Urinary bladder (tissue), 4 donors: ENCODE measurements at places on chromosomes 5 and 9.
A peak's percentile ranks its signal among the peaks of the same experiment; 100 is the strongest.

- DNase-seq: no peak
These were observed 1.8 kb downstream of the CDKN2B-AS1 start for GRCh38 chr9:21996438-21996837.

GRCh38 chr5:76190356-76190755, 107.2 kb downstream of the SV2C start:
- no peak for DNase-seq

- DNase-seq: no peak
These were observed 29.7 kb downstream of the C9orf85 start for GRCh38 chr9:71941060-71941568.

GRCh38 chr9:104494808-104495207, 9.3 kb upstream of the OR13F1 start:
- no peak for DNase-seq

DNA sequence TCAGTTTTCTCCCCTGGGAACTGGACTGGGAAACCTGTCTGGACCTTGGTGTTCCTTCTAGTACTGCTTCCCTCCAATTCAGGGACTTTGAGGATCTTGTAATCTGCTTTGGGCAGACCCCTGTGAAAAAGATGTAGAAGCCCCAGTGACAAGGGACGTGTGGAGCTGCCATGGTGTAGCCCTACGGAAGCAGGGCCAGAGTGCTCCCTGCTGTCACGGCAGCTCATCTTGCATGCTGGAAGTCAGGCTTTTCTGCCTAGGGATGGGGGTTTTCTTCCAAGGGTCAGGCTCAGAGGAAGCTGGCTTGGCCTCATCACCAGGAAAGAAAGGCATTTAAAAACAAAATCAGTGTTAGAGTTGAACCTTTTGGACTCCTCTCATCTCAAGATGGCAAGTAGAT, 86.4 kb downstream of the AMBP start:
- DNase-seq: no peak

DNA sequence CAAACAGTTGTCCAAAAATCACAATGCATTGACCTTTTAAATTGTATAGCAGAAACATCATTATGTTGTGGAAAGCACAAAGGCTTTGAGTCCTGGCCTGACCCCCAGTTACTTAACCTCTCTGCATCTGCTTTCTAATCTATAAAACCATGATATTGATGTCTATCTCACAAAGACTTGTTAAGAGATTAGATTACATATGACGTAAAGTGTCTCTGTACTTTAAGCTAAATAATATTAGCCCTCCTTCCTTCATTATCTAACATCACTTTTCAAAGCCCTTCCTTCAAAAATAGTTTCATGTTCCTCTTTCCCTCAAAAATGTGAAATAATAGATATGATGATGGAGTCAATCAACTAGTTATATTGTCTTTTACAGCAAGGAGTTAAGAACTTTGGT, 3.4 kb downstream of the ADAMTS6 start:
- no peak for DNase-seq

DNA sequence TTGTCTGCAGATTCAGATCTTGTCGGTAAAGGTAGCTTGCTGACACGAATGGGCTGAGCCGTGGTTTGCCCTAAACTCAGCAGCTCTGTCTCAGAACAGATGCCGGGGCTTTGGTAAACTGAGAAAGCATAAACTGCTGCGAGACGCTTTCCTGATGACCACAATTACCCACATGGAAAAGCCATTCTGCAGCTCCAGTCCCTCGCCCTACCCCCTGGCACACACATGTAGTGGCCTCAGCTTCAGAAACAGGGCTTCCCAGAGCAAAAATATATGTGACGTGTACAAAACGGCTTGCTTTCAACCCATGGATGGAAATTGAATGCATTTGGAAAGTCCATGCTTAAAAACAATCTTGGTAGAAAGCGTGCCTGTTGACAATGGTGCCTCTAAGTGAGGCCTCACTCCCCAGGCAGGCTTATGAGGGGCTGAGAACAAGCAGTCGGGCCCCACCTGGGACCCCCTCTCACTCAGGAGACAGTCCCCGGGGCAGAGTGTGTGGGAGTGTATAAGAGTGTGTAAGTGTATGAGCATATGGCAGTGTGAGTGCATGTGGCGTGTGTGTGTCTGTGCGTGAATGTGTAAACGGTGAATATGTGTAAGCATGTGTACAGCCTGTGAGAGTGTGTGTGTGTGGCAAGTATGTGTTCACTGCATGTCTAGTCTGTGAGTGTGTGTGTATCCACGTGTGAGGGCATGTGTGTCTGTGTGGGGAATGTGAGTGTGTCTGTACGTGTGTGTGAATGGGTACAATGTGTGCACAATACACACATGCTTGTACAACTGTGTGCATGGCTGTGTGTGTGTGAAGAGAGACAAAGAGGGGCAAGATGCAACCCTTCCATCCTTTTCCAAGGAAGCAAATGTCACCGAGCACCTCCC, 88.2 kb upstream of the SMIM23 start:
- DNase-seq: no peak

GRCh38 chr5:103907001-103907400, 344.4 kb upstream of the NUDT12 start:
- no peak for DNase-seq

DNA sequence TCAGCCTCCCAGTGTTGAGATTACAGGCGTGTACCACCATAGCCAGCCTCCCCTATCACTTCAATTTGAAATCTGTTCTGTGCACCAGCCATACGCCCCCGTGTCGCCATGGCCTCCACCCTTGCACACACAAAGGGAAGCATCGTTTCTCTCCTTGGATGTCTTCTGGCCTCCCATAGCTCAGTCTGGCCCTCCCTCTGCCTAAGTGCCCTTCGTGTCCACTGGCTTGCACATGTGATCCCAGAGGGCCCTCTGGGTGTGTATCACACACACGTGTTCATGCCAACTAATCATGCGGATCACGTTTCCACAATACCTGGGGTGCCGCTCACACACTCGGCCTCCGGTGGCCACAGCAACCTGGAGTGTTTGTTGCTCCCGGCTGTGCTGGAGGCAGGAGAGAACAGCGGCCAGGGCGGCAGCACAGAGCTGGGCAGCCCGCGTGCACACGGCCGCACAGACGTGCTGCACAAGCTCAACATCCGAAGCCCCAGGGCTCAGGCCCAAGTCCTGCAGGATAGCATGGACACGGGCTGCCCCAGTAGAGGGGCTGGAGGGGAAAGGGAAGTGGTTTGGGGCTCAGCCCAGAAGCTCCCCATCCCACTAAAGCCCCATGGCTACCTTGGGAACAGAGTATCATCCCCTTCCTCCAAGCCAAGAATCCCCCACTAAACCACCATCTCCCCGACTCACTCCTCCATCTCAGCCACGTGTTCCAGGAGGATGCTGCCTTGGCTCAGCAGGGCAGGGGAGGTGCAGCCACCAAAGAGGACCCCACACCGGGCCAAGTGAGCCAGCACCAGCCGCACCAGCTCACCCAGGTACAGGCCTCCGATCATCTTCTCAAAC, 10.9 kb downstream of the HK3 start:
- no peak for DNase-seq

DNA sequence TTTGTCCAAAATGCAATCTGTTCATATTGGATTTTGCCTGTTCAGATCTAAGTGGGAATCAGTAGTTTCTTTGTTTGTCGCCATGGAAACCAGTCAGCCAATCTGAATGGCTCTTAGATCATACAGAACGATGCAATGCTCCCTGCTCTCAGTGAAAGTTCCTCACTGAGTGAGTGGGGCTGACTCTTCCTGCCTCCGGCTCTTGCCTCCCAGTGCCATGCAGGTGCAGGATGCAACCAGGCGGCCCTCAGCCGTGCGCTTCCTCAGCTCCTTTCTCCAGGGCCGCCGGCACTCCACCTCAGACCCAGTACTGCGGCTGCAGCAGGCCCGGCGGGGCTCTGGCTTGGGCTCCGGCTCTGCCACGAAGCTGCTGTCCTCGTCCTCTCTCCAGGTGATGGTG, at the start of gene PTPDC1:
Gene PTPDC1 (plus strand): TSS at position 151 of the 400 bp plus-strand sequence. CDS start 67 bp downstream, at position 218.
- DNase-seq: no peak

DNA sequence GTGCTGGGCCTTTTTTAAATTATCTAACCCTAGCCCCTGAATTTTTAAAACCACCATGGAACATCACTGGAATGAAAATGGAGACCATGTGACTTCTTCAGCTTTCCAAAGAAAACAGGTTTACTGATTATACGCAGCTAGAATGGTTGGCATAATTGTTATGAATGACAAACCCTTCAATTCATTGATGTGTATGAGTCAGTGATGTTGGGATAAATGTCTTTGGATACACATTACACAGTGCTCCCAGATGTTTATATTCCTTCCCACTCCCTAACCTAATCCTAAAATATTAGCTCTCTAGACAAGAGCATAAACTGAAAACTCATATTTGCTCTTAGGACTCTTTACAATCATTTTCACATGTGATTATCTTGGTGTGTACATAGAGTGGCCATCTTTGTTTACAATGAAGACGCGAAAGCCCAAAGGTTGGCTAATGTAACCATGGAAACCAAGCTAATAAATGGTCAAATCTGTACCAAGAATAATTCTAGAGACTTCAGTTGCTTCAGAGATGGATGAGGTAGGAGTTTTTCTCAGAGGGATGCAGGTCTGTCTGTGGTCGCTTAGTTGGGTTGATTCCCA, 131.2 kb upstream of the HMHB1 start:
- no peak for DNase-seq

- no peak for DNase-seq
These were observed 155.1 kb upstream of the WWC1 start for GRCh38 chr5:168136340-168136739.

GRCh38 chr9:137313326-137313936, 11.4 kb upstream of the NRARP start:
- no peak for DNase-seq

DNA sequence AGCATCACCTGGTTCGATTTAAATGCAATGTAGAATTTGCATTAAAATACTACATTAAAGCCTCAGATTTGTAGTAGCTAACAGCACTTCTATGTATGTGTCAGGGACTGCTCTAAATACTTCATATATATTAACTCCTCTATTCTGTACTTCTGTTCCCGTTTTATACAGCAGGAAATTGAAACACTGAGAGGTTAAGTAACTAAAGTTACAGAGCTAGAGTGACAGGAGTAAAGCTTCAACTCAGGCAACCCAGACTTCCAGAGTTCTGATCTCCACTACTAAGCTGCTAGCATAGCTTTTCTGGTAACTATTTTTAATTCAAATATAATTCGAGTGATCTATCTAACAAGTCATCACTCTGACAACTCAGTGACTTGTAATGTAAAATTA, 619 bp upstream of the APC start:
- DNase-seq: no peak

GRCh38 chr5:65481171-65481581, 544 bp downstream of the ADAMTS6 start:
- peak; percentile 4 for DNase-seq

DNA sequence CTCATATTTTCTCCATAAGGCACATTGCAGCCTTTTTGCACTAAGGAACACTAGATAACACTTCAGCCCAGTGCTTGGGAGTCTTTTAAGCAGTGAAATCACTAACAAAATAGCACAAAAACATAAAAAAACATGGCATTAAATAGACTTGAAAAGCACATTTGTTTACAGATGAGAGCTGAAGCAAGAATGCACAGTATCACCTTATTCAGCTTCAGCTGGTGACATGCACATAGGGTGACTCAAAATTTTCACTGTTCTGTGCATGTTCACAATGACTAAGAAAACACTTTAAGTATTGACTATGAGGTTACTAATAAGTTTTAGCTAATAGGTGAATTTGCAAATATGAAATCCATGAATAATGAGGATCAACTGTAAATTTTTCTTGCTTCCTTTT, 293.9 kb upstream of the TARS1 start:
- DNase-seq: no peak

- no peak for DNase-seq
These were observed 624.2 kb downstream of the CHSY3 start for GRCh38 chr5:130528474-130528873.

DNA sequence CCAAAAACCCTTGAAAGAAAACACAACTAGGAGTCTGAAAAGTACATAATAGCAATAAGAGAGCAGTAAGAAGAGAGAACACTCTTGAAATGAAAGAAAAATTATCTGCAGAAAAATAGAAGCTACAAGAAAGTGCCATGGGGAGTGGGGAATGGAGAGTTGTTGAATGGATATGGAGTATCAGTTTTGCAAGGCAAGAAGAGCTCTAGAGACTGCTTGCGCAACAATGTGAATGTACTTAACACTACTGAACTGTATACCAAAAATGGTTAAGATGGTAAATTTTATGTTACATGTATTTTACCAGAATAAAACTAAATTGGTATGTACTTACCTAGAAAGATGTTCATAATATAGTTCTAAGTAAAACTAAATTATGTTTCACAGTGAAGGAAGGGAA, 54.8 kb upstream of the RASGRF2 start:
- DNase-seq: no peak

DNA sequence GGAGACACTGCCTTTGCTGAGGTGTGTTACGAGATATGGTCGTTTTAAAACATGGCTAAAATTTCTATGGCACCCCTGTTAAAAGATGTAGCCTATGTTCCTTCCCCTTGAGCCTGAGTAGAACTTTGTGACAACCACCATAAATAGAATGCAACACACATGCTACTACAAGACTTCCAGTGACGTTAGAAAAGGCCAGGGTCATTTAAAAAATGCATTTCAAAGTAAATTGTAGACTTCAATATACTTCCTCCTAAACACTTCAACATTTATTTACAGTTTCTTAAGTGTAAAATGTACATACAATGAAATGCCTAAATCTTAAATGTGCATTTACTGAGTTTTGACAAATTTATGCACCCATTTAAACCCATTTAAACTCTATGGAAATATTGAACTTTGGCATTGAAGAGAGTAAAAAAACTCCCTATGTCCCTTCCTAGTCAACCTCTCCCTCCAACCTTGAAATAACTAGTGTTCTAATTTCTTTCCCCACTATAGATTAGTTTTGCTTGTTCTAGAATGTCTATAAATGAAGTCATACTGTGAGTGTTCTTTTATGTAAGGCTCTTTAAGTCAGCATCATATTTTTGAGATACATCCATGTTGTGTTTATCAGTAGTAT, 160.5 kb downstream of the SLC12A2 start:
- DNase-seq: no peak

GRCh38 chr9:113948891-113949570, 72.9 kb downstream of the ZNF618 start:
- DNase-seq: no peak

- DNase-seq: no peak
These were observed 60.1 kb upstream of the SLC30A5 start for GRCh38 chr5:69033690-69034089.

GRCh38 chr9:122252796-122253195, 11.8 kb downstream of the RBM18 start:
- DNase-seq: no peak

GRCh38 chr9:102841376-102841775, 153.8 kb upstream of the CYLC2 start:
- no peak for DNase-seq

DNA sequence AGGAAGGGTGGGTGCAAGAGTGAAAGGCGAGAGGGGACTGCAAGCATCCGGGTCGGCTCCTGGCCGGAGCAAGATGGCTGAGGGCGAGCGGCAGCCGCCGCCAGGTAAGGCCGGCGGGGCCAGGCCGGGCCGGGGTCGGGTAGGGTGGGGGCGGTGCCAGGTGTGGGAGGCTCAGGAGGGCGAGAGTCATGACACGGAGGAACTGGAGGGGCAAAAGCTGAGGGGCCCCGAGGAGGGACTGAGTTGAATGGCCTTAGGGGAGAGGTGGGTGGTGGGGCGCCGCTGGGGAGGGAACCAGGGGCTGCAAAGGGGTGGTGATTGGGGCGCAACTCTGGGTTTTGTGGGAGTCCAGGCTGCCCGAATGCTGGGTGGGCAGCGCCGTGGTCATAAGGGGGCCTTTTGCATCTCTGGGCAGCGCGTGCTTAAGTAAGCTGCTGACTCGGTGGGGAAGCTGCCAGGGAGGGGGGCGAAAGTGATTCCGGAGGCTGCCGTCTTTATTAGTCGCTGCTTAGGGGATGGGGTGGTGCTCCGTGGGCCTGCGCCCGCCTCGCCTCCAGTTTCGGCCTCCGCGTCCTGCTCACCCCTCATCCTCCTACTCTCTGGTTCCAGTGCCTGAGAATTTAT, 425 bp downstream of the PTPA start:
- DNase-seq: no peak
